Stimulated activated CD4-positive, alpha-beta T cell treated with anti-CD3 and anti-CD28 coated beads, Interleukin-15, amount 100 ng/mL, for 1 hour (primary cell): ENCODE measurements at places on chromosomes 12 and 14.

DNA sequence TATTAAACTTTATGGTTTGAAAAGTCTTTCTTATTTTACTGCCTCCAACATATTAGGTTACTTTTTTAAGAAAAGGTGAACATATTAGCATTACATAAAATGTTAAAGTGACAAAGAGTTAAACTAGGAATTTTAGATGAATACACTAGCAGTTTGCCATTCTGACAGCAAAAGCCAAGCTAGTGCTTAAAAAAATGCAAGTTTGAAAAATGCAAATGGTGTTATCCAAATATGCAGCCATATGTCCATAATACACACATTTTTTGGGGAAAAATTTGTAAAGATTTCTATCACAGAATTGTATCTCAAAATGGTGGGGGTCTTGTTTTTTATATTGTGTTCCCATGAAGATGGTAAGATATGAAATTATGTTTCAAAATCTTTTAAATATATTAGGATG is 466.1 kb downstream of the FOXG1 start:
- DNase-seq: no peak

- DNase-seq: no peak
These were observed 43.7 kb upstream of the TRHDE start for GRCh38 chr12:72228424-72228823.

DNA sequence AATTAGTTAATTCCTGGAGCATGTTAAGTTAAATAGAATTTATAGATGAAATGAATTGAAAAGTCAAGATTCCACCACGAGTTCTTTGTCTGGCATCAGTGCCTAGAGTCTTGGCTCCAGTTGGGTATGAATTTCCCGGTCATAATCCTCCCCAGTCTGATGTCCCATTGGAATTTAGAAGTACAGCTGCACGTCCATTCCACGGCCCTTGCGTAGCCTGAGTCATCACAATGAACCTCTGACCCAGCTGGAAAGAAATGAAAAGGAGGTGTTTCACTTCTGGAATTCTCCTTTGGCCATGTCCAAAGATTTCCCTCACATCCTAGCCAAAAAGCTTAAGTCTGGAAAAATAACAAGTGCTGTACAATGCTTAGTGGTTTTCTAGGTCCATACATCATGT is 122.7 kb downstream of the KICS2 start:
- no peak for DNase-seq

DNA sequence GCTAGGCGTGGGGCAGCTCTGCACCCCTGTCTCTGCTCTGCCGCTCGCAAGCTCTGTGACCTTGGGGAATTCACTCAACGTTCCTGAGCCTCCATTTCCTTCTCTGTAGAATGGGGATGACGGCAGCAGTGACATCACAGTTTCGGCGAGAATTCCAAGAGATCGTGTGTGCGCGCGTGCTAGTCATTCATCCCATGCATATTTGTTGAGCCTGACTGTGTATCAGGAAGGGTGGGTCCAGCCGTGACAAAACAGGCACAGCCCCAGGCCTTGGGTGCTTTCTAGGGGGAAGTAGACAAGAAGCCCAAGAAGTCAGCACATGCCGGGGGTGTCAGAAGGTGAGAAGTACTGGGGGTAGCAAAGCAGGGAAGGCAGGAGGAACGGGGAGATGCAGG is 145.6 kb upstream of the NCOR2 start:
- DNase-seq: no peak

DNA sequence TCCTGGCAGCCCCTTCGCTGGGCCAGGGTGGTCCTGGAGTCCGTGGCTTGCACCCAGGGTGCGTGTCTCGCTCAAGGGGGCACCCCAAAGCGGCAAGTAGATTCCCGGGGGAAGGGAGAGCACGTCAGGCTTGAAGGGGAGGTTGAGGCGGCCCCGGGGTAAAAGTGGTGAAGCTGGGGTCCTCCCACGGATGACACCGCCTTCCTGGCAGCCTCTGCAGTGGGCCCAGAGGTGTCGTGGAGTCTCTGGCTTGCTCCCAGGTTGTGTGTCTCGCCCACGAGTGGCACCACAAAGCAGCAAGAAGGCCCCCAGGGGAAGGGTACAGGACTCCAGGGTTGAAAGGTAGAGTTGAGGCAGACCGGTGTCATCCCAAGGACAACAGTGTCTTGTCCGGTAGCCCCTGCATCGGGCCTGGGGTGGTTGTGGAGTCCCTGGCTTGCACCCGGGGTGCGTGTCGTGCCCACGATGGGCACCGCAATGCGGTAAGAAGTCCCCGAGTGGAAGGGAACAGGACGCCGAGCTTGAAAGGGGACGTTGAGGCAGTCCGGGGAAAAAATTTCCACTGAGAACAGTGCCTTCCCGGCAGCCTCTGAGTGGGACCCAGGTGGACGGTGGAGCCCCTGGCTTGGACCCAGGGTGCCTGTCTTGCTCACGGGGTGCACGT is 158.0 kb upstream of the ALG10B start:
- no peak for DNase-seq

- DNase-seq: no peak
These were observed 1.6 kb downstream of the CTDSP2 start for GRCh38 chr12:57844709-57845477.

GRCh38 chr14:103086771-103087342 is 2.8 kb downstream of the LBHD2 start:
- DNase-seq: no peak

- no peak for DNase-seq
These were observed 27.3 kb upstream of the CHPT1 start for GRCh38 chr12:101670007-101670671.

- DNase-seq: no peak
These were observed 80.0 kb downstream of the NTF3 start for GRCh38 chr12:5511644-5512600.

- DNase-seq: no peak
These were observed 50.4 kb downstream of the CHGA start for GRCh38 chr14:92973261-92973797.

GRCh38 chr14:22842211-22843122 is 6.1 kb downstream of the MMP14 start:
- no peak for DNase-seq

DNA sequence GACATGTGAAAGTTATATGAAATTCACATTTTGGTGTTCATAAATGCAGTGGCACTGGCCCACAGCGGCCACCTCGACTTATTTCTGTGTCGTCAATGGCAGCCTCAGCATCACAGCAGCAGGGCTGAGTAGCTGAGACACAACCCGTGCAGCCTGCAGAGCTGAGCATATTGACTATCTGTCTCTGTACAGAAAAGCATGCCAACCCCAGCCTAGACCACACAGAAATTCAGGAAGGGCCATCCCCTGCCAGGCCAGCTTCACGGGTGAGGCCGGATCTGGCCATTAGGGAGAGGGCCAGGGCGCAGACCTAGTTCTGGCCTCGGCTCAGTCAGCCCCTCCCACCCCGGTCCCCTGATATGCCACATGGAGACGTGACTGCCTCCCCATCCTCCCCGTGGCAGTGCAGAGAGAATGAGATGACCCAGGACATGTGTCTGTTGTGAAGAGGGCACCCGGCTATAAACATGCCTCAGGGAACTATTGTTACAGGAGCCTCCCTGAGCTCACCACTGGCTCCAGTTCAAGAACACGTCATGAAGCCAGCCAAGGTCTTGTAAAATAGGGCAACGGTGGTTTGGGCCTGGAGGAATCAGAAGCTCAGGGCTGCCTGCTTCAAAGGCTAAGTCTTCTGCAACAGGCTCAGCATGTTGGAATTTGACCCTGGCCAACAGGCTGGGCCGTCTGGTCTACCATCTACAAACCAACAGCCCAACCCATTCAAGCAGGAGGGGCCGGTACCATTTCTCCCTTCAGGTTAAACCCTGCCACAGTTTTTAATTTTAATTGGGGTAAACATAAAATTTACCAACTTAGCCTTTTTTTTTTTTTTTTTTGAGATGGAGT is 25.5 kb downstream of the SCARB1 start:
- no peak for DNase-seq

GRCh38 chr12:62044450-62045135 is 215.6 kb upstream of the USP15 start:
- no peak for DNase-seq

- DNase-seq: no peak
These were observed 37.9 kb upstream of the GARIN6 start for GRCh38 chr12:99609455-99610181.

DNA sequence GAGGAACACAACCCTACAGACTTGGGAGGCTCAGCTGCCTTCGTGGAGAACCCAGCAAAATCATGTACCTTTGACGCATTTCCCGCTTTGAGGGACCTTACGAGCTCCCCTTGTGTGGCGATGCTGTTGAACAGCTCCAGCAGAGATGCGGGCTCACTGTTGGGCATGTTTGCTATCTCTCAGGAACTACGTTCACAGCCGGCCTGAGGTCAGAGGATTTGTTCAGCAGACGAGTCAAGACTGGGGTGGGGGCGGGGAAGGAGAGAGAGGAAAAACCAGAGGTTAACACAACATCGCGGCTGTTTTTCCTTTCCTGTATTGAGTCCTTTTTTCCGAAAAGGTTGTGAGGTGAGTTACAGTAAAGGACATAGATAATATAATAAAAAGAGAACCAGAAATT is 45.9 kb downstream of the SLC25A47 start:
- no peak for DNase-seq

DNA sequence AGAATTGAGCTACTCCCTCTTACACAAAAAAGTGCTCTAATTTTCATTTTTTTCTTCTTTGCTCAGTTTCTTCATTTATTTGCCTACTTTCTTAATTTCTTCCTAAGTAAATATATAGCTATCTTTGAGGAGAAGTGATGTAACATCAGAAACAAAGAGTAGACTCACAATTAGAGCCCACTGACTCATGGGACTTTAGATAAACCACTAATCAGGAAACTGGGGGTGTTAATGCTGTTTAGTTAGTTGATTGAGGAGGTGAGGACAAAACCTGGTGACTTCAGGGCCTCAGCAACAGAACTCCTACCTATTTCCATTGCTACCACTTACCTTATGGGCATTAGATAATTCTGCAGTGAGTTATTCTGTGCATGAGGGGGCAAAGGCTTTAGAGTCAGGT is 151.7 kb downstream of the MON2 start:
- DNase-seq: no peak

DNA sequence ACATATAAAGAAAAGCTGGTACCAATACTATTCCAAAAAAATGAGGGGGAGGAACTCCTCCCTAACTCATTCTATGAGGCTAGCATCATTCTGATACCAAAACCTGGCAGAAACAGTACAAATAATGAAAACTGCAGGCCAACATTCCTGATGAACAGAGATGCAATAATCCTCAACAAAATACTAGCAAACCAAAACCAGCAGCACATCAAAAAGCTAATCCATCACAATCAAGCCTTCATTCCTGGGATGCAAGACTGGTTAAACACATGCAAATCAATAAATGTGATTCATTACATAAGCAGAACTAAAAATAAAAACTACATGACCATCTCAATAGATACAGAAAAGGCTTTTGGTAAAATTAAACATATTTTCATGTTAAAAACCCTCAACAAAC is 281.3 kb downstream of the KCNH5 start:
- no peak for DNase-seq

GRCh38 chr12:94589591-94590001 is 60.8 kb downstream of the TMCC3 start:
- DNase-seq: no peak

- DNase-seq: no peak
These were observed 89.6 kb downstream of the SCARB1 start for GRCh38 chr12:124774054-124774461.

DNA sequence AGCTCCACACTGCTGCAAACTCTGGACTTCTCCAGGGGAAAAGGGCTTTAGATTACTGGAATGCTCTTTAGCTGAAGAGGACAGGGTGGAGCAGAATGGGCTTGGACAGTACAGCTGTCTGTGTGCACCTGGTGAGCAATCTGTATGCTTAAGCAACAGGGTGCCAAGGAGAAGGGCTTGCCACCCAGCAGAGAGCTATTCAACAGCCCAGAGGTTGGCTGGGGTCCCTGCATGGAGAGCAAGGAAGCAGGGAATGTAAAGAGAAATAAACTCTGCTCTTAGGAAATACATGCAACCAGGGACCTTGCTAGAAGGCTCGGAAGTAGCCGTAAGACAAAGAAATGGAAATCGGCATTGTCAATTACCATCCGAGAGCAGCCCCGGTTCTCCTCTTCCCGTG is 53.0 kb upstream of the CORO1C start:
- no peak for DNase-seq

DNA sequence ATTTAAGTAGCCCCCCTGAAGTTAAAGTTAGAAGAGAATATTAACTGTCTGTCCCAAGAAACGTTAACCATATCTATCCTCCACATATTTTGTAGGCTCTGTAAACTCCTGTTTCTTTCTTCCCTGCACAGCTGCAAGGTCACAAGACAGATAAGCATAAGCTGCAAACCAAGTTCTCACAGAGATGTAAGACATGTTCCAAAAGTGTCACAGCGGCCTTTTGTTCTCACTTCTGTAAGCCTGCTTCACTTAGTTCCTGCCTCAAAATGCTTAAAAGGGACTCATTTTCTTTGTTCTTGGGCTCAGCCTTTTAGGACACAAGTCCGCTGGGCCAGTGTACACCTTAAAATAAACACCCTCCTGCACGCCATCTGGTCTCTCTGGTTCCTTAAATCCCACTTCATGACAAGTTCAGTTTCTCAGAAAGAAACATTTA is 3.2 kb downstream of the RNASE1 start:
- no peak for DNase-seq
